ENCODE measurements at places on chromosomes 4 and X. TPM values are rescaled to one million over a fixed set of nuclear protein-coding genes. Genes with fewer than 3 reads are reported as not detected.

MYOZ2 gene
- polyA plus RNA-seq, result 0.16 TPM

NAA10 gene
- 56.8 TPM for polyA plus RNA-seq

GRCh38 chr4:15587649-15588048, 67.5 kb downstream of the FBXL5 start:
- DNase-seq, result no peak

DNA sequence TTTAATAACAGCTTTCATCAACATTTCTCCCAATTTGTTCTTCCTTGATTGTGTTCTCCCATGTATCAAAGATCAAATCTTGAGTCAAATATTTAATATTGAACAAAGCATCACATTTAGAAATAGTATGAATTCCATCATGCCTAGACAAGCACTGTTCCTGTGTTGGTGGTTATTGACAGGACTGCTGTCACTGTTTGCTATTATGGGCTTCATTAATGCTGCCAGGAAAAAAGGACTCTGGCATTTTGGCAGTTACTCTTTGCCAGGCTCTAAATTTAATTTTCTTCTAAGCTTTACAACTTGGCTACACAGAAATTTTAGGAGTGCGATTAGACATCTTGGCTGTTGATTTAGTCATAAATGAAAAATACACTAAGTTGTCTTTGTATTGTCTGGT, 295.9 kb upstream of the NRK start:
- no peak for DNase-seq

DNA sequence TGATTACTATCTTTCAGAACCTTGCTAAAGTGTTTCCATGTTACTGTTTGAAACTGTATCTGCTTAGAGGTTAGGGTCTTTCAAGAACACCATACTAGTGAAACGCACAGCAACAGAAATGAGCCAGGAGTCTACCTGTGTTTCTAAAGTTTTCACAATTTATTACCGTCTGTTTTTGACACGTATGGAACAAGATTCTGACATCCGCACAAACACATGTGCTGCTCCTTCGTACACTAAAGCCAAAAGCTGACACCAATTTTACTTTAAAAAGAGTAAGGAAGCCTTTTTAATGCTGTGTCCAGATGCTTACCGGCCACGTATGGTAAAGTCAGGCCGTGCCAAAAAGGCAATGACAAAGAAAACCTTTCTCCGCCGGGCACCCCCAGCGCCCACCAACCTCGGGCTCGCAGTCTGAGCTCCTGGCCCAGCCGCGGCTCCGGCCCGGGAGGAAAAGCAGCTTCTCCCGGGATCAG, 532 bp downstream of the RPS4X start:
- DNase-seq, result no peak

- no peak for DNase-seq
Observed at GRCh38 chr4:55634417-55635128, 1.5 kb downstream of the NMU start.
